ENCODE measurements at places on chromosomes 7 and 10. TPM values are rescaled to one million over a fixed set of nuclear protein-coding genes. Genes with fewer than 3 reads are reported as not detected.

The CNPY1 gene
- not detected for total RNA-seq

The RADIL gene
- total RNA-seq, result 4.9 TPM

The PTN gene
- 15.3 TPM for total RNA-seq

The BAZ1B gene
- 49.9 TPM for total RNA-seq

The AOAH gene
- total RNA-seq, result 3.1 TPM

The PNLIP gene
- 2.0 TPM for total RNA-seq

The CCDC172 gene
- total RNA-seq, result not detected

The ASCC1 gene
- total RNA-seq, result 25.2 TPM

The FFAR4 gene
- 0.31 TPM for total RNA-seq

The AMPH gene
- total RNA-seq, result 1.9 TPM

The HPSE2 gene
- total RNA-seq, result not detected

The RNF32 gene
- total RNA-seq, result 0.21 TPM

The PODXL gene
- total RNA-seq, result 69.6 TPM

The AEBP1 gene
- 31.3 TPM for total RNA-seq

The MACC1 gene
- 0.26 TPM for total RNA-seq

The NPFFR1 gene
- total RNA-seq, result not detected

The OR6B1 gene
- not detected for total RNA-seq

The EPDR1 gene
- 69.1 TPM for total RNA-seq

The SRRT gene
- total RNA-seq, result 68.0 TPM

The CYP26C1 gene
- total RNA-seq, result not detected

The DRGX gene
- total RNA-seq, result not detected

The SYT15 gene
- total RNA-seq, result 3.8 TPM

The C7orf33 gene
- total RNA-seq, result not detected

The C7orf57 gene
- total RNA-seq, result not detected

The VWA2 gene
- not detected for total RNA-seq

The CALY gene
- 0.77 TPM for total RNA-seq

The MRM2 gene
- 18.1 TPM for total RNA-seq

Data from heart right ventricle (tissue), 16 donors.